ENCODE measurements at places on chromosomes 3 and 15.

- DNase-seq = no peak
These were observed 25.7 kb downstream of the TMOD2 start for GRCh38 chr15:51776952-51777569.

- DNase-seq = no peak
These were observed 267.9 kb downstream of the RPLP1 start for GRCh38 chr15:69720536-69720935.

DNA sequence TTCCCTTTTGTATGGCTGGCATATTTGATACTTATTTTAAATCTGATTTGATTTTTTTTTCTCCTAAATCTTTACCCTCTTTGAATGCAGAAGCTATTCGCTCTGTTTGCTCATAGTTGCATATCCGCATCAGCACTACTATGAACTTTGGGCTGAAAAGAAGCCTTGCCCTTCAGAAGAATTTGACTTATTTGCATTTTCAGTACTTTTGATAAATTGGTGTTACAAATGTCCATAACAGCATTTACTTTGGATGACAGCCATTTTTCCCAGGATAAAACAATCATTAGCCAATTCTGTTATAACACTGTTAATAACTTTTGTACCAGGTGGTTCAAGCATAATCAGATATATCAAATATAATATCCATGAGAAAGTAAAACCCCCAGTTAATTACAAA is 129.5 kb downstream of the PLCL2 start:
- no peak for DNase-seq

- no peak for DNase-seq
These were observed 32.2 kb downstream of the GOLGA6A start for GRCh38 chr15:74050127-74050526.

DNA sequence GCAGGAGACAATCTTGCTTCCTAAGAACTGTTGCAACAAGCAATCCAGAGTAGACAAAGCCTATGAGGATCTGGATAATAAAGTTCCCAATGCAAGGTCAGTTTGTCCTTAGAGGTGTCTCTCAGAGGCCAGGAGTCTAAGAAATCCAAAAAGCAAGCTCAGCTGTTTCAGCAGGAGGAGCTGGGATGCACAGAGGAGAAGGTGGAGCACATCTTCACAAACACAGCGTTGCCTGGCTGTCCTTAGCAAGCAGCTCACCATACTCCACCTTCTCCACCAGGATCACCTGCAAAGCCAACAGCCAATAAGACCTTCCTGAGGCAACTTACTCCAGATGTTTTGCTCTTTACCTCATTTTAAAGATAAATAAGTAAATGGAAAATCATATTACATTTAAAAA is 365 bp downstream of the ZBED2 start:
- DNase-seq = no peak

GRCh38 chr15:92521624-92522008 is 127.9 kb downstream of the ST8SIA2 start:
- no peak for DNase-seq

DNA sequence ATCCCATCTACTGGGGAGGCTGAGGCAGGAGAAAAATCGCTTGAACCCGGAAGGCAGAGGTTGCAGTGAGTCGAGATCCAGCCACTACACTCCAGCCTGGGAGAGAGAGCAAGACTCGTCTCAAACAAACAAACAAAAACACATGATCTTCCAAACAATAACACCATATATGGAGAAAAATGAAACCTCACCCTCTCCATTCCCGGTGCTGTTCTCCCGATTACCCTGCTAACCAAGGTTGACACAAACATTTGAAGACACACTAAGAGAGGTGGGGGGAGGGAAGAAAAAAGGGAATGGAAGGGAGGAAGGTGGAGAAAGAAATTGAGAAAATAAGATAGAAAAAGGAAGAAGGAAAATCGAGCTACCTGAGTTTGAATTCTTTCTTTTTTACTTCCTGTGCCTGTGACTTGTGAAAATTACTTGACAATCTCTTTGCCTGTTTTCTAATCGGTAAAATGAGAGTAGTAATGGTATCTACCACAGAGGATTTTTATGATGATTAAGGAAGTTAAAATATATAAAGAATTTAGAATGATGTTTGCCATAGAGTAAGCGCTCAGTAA is 1.1 kb upstream of the PLSCR2 start:
- no peak for DNase-seq

- DNase-seq = no peak
These were observed 42.9 kb downstream of the SMAD3 start for GRCh38 chr15:67108122-67108961.

DNA sequence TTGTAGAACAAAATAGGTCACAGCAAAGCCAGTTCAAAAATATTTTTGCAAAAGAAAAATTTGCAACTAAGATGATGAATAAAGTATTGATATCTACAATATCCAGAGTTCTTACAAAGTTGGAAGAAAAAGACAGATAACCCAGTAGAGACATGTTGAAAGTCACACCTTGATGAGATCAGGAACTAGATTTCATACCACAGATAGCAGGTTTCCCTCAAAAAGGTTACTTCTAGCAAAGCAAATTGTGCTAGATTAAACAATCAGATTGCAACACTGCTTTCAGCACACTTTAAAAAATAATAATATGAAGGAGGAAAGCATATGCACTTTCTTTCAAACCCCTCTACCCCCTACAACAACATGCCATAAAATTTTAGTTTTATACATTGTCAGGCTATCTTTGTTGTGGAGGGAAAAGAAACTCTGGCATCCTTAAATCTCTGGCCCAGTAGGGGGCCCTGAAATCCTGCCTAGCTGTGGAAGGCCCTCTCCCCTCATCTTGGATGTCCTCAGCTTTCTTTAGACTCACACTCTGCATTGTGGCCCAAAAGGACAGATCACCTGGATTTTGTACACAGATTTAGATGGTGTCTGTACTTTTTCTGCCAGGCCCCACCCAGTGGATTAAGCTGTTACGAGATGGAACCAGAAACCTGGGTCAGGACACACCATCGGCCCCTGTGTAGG is 50.9 kb downstream of the CCR3 start:
- DNase-seq = no peak

- no peak for DNase-seq
These were observed 304.7 kb upstream of the ROBO2 start for GRCh38 chr3:76735152-76735551.

- no peak for DNase-seq
These were observed 241.9 kb downstream of the XXYLT1 start for GRCh38 chr3:195028877-195029606.

- DNase-seq = no peak
These were observed 87.1 kb downstream of the WNT7A start for GRCh38 chr3:13792512-13793371.

DNA sequence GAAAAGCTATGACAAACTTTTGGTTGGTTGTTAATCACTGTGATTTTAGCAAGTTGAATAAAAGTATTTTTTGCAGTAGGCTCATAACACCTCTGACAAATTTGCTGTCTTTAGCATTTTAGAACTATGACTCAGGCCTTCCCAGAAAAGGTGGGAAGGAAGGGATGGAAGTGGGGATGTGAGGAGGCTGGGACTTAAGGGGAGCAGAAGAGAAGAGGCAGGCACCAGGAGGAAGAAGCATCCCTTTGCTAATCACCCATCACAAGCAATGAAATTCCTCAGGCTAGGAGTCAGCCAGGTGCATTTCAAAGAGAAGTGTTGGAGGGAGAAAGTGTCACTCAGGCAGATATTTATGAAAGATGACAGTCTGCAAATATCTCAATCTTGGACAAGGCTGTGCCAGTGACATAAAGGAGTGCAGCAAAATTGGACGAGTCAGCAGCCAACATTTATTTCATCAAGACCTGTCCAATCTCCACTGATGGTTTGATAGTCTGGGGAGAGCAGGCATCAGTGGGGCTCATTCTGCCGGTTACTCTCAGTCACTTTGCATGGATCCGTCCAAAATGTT is 337.3 kb upstream of the ARRDC4 start:
- DNase-seq = no peak

- no peak for DNase-seq
These were observed 280.5 kb downstream of the TBL1XR1 start for GRCh38 chr3:176916777-176917176.

DNA sequence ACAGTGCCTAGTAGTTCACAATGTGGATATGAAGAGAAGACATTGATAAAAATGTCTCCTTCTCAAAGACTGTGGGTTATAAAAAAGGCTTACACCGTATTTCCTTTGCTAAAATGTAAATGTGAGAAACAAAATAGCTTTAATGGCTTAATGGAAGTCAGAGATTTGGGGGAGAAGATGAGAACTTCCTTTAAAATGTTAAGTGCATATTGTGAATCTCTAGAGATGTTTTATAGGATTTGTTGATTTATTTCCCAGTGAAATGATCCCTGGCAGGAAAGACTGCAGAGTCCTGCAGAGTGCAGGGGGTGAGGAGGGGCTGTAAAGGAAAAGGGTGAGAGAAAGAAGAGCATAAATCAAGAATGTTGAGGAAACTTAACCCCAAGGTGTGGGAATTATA is 305.1 kb downstream of the GAP43 start:
- DNase-seq = no peak

- DNase-seq = no peak
These were observed 39.8 kb downstream of the THRB start for GRCh38 chr3:24454856-24455255.

GRCh38 chr3:155736381-155736780 is 8.5 kb downstream of the PLCH1 start:
- DNase-seq = no peak

GRCh38 chr15:31195871-31196270 is 94.3 kb upstream of the TRPM1 start:
- DNase-seq = no peak

DNA sequence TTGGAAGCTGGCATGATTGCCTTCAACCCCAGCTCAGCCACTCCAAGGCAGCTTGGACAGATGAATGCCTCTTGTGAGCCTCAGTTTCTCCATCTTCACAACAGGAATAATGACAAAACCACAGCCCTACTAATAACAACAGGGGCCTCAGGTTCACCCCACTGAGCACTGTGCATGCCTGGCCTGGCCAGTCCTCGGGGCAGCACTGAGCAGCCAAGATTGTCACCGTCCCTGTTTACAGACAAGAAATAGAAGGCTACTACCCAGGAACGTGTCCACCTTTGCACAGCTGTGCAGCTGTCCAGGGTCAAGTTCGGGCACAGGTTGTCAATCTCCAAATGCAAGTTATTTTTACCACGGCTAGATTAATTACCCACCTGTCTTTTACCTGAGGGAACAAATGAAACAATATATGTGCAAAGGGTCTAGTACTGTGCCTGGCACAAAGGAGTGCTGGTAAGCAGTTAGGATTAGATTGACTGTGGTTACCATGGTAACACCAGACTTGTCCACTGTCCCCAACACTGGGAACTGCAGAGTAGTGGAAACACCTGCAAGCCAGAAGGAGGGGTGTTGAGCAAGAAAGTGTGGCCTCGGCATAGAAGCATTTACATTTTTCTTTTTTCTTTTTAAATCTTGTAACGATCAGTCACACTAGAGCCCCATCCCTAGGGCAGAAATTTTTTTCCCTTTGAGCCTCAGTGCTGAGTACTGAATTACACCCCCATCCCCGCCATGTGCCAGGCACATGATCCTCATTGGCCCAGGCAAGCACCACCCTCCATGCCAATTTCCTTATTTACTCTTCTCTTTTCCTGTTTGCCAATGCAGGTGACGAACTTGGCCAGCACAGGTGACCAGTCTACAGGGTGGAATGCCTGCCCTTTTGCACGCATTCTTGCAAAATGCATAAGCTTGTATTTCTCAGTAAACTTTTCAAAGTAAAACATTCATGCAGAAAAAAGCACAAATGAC is 66.3 kb upstream of the SLC6A6 start:
- DNase-seq = no peak

DNA sequence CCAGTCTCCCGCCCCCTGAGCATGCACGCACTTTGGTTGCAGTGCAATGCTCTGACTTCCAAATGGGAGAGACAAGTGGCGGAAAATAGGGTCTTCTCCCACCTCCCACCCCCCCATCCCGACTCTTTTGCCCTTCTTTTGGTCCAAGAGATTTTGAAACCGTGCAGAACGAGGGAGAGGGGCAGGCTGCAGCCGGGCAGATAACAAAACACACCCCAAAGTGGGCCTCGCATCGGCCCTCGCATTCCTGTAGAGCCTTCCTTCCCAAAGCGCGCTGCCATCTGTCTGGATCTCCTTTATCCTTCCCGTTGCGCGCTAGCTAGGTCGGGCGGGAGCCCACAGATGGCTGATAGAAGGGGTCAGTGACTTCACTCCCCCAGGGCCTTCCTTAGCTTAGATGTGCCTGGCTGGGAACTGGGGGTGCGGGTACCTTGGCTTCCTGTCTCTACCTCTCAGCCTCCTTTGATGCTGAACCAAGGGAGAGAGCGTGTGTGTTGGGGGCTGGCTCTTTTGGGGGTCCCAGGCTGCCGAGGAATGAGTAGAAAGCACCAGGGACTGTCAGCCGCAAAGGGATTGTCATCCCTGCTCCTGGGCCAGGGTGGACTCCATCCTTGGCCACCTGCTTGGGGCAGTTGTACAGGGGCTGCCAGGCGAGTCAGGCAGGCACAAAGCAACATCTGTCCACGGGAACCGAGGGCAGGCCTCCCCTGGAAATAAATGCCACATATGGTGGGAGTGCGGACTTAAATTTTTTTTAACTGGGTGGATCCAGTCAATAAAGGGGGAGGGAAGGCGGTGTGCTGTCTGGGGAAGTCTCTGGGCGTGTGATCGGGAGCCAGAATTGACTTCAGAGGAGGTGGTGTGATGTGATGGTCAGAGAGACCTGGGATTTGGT is 1.8 kb downstream of the SMAD3 start:
- DNase-seq = no peak

DNA sequence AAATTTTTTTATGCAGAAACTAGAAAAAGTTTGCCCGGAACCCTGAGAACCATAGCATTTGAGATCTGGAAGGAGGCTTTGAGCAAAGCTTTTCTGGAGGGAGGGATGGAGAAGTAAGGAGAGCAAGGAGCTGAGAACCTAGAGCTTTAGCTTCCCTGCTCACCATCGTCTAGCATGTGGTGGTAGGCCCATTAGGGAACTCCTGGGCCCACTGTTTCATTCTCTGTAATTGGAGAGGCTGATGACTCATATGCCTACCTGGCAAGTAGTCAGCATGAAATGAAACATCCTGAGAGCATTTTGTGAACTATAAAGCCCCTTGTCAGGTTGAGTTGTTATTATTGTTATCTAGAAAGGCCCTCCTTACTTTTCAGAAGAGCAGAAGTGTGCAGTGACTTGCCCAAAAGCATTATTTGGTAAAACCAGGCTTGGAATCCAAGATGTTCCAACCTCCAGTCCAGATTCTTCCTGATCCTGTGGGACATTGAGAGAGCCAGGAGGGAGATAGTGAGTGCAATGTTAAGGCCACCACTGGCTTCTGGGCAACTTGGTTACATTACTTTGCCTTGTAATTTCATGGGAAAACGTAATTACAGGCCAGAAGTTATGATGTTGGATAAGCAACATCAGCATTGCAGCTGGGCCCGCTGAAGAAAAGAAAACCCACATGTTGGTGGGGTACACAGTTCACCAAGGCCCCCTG is 104.5 kb upstream of the BFSP2 start:
- no peak for DNase-seq

- no peak for DNase-seq
These were observed 179.7 kb upstream of the LPP start for GRCh38 chr3:187973977-187974870.

GRCh38 chr15:58115692-58116091 is 22.5 kb upstream of the AQP9 start:
- no peak for DNase-seq

- no peak for DNase-seq
These were observed 80.1 kb downstream of the CCNL1 start for GRCh38 chr3:157079676-157080369.

GRCh38 chr3:176914764-176915163 is 282.5 kb downstream of the TBL1XR1 start:
- DNase-seq = no peak

Measured in esophagus squamous epithelium (tissue), 5 donors.